H1 (cell line): ENCODE measurements at places on chromosomes 13 and 19.

GRCh38 chr13:106484537-106485193 lies 50.8 kb downstream of the EFNB2 start:
- DNase-seq, result no peak

- DNase-seq, result no peak
These were observed 24.1 kb upstream of the DLEU7 start for GRCh38 chr13:50867637-50867945.

- DNase-seq, result no peak
These were observed 9.6 kb downstream of the USP12 start for GRCh38 chr13:27161980-27162379.

GRCh38 chr13:75146436-75146835 lies 335.5 kb downstream of the TBC1D4 start:
- DNase-seq, result no peak

DNA sequence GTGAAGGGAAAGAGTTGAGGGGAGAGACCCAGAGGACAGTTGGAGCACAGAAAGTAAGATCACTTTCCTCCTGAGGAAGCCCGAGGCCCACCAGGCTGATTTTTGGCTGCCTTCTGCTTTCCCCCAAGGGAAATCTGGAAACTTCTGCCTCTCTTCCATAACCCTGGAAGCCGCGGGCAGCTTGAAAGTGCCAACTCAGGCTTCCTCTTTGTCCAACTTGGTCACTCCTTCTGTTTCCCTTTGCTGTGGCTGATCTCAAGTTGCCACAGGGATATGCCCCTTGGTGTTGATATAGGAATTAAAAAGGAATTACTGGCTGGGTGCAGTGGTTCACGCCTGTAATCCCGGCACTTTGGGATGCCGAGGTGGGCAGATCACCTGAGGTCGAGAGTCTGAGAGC lies 5.7 kb upstream of the CD70 start:
- DNase-seq, result no peak

- DNase-seq, result no peak
These were observed 112.2 kb downstream of the IER2 start for GRCh38 chr19:13262450-13262849.

DNA sequence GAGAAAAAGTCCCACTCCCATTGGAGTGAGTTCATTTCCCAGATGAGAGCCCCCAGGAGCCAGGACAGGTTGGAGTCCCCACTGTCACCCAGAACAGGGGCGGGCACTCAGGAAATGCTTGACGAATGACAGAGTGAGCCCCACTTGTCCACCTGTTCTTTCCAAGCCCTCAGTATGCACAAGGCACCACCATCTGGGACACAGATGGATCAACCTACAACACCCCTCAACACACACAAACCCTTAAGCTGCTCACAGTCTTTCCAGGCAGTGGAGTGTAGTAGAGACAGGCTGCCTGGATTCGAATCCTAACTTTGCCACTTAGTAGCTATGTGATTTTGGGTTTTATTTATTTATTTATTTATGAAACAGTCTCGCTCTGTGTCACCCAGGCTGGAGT lies 8.0 kb downstream of the ARHGEF1 start:
- DNase-seq, result no peak

DNA sequence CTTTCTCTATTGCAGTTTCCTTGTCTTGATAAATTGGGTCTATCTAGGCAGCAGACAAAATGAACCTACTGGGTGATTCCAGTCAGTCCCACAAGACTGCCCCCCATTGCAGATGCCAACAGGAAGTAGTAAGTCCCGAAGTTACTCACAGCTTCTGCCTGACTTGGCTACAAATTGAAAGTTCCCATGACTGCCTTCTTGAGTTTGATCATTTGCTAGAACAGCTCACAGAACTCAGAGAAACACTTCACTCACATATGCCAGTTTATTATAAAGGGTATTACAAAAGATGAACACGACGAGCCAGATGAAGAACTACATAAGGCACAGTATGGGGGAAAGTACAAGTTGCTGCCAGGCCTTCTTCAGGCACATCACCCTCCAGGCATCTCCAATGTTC lies 50.0 kb downstream of the TEX26 start:
- no peak for DNase-seq

- no peak for DNase-seq
These were observed 4.7 kb upstream of the GJB2 start for GRCh38 chr13:20197361-20197834.

DNA sequence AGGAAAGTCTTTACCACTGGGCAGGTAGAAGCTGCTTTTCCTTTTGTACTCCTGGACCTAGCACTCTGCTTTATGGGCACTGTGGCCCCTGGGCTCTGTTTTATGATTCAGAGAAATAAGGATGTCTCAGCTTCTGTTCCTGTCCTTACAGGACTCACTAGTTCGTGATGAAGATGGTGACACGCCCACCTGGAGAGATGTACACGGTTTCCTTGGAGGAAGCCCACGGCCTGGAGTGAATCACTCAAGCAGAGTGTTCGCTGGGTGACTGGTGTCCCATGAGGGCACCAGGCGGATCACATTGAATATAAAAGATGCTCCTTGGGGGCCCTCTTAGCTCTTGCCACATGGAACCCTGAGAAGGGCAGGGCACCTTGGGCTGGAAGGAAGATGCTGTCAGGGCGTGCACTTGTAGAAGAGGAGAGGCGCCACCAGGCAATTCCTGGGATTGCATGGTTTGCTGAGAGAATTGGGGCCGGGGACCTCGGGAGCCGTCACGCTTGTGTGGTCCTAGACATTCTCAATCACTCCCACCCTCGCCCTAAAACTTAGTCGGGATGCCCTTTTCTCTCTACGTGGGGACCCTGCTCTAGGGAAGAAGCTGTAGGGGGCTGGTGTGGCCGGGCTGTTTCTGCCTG lies 202.6 kb downstream of the TSHZ3 start:
- DNase-seq, result no peak

- DNase-seq, result no peak
These were observed 12.5 kb downstream of the NLRP8 start for GRCh38 chr19:55959996-55960675.

- no peak for DNase-seq
These were observed 134.9 kb upstream of the SPACA7 start for GRCh38 chr13:112241288-112241687.

DNA sequence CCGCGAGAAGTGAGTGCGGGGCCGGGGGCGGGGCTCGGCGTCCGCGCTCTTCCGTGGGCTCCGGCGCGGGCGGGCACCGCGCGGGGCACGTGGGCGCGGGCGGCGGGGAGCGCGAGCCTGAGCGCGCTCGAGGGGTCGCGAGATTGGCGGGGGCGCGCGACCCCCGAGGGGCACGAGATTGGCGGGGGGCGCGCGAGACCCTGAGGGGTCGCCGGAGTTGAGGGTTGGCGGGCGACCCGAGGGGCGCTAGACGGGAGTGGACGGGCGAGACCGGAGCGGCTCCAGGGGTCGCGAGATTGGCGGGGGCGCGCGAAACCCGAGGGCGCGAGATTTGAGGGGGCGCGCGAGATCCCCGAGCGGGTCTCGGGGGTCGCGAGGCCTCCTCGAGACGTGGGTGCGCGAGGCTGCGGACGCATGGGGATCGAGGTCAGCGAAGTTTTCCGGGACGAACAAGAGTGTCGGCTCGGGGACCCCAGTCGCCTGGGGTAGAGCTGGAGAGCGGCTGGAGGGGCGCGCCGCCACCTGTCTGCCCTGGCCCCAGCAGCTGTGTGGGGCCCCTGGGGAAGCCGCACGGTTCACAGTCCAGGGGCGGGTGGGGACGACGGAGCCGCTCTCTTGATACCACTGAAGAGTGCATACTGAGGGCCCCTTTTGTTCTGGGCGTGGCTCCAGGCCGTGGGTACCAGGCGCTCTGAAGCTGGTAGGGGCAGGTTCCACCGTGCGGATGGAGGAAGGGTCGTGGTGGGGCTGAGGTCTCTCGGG lies 682 bp downstream of the SSBP4 start:
- DNase-seq, result no peak

- no peak for DNase-seq
These were observed at the start of gene LRRC8E for GRCh38 chr19:7888145-7888825. Gene LRRC8E, plus strand, starts transcription at chr19:7888510. Its CDS starts 7,094 bp downstream, at chr19:7895604.

DNA sequence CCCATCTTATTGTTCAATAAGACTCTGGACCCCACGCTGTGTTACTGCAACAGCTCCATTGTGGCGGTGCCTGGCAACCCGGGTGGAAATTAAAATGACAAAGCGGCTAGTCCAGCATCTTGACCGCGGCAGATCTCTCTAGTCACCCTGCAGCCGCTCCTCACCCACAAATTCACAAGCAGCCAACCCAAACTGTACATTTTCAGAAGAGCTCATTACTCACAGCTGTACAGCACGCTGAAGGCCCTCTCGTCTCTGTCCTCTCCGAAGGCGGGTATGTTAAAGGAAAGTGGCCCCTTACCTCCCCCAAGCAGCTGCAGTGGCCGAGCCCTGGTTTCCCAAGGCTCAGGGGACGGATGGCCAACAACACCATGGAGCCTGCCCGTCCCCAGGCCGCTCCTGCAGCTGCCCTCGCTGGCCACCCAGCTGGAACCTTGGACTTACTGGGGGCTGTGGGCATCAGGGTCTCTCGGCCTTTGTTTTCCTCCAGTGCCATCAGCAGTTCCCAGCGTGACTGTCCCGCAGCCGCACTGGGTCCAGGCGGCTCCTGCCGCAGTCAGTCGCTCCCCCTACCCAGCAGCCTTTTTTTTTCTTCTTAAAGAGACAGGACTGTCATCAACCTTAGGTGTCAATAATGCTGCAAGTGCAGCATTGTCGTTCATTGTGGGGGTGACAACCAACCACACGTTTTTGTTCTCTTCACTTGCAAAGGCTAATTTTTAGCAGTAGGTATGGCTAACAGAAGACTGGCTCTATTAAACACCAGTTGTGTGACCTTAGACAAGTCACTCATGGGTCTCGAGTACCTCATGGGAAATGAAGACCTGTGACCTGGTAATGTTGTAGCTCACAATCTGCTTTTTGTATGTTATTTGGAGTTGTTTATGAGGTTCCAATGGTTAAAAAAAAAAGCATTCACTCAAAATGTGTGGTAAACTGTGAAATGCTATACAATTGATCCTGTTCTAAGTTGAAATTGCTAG lies at the start of gene SACS:
Gene SACS (minus strand): TSS at position 532 of the 983 bp plus-strand sequence. CDS start 22,463 bp downstream, outside the sequence.
- DNase-seq, result peak; percentile 21

DNA sequence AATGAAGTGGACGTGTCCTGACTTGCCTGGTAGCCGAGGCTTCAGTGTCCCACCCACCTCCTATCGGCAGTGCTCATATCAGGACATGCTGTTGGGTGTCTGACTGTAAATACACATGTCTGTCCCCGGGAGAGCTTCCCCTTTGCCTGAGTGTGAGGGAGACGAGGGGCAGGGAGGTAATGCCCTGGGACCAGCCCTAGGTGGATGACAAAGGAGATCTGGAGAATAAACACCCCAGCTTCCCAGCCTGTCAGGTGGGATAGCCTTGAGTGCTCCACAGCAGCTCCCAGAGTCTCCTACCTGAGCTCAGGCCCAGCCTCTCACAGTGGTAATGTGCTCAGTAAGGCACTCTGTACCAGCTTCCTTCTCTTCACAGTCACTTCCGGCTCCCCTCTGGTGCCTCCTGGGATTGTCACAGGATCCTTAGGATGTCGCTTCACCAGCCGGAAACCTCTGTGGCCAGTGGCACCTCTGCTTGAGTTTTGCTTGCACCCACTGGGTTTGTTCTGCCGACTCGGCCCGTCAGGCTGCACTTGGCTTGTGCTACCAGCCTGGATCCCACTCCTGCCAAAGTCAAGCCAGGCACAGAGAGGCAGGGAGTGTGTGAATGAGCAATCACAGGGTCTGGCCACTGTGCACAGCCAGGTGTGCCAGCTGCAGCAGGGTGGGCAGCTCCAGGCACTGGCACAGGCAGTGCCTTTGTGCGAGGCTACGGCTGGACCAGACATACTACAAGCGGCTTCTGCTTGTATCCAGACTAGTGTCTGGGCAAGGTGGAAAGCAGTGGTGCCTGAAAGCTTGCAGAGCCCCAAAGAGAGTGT lies 54.4 kb upstream of the RGCC start:
- DNase-seq, result peak; percentile 55

- DNase-seq, result no peak
These were observed 800.9 kb upstream of the ATXN8OS start for GRCh38 chr13:69306766-69307165.

DNA sequence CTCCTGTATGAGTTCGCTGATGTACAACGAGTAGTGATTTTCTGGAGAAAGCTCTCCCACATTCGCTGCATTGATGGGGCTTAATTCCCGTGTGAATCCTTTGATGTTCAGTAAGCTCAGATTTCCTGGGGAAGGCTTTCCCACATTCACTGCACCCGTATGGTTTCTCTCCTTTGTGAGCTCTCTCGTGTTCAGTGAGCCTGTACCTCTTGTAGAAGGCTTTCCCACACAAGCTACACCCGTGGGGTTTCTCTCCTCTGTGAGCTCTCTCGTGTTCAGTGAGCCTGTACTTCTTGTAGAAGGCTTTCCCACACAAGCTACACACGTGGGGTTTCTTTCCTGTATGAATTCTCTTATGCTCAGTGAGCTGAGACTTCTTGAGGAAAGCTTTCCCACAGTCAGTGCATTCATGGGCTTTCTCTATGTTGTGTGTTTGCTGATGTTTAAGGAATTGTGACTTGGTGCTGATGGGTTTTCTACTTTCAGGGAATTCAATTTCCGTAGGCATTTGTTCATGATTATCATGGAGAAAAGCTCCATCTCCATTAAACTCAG lies 3.5 kb upstream of the ZNF577 start:
- no peak for DNase-seq

DNA sequence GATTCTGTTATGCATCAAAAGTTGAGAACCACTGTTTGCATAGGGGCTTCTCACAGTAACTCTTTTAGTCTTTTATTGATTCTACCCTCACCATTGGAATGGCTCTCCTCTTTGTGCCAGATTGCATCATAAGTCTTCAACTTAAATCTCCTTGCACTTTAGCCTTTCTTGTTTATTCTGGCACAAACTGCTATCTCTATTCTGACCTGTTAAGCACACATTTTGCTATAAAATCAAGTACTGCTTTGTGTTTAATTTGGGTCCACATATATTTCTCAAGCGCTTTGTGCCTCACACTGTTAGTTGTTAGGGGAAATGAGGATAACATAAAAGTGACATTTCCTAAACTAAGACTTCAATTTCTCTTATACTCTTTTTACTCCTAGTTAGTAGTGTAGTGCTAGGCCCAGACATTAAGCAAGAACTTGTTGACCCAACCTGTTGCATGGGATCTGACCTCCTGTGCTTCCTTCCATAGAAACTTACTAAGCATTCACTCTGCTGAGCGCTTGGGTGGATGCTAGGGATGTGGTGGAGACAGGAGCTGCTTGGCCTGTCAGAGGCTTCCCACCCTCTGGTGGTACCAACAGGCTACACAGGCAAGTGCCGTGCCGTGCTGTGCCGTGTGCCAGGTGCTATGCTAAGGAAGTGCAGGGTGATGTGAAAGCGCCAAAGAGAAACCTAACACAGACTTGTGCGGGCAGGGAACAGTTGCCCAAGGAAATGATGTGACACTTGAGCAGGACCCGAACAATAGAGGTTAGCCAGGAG lies 1.2 kb downstream of the UTP14C start:
- DNase-seq, result no peak
